ENCODE measurements at places on chromosomes 4 and X. TPM values are rescaled to one million over a fixed set of nuclear protein-coding genes. Genes with fewer than 3 reads are reported as not detected.

- no peak for DNase-seq
Measured at GRCh38 chr4:1644891-1645657, 39.0 kb downstream of the FAM53A start.

GRCh38 chrX:113933931-113934330, 650.0 kb upstream of the HTR2C start:
- no peak for DNase-seq

DNA sequence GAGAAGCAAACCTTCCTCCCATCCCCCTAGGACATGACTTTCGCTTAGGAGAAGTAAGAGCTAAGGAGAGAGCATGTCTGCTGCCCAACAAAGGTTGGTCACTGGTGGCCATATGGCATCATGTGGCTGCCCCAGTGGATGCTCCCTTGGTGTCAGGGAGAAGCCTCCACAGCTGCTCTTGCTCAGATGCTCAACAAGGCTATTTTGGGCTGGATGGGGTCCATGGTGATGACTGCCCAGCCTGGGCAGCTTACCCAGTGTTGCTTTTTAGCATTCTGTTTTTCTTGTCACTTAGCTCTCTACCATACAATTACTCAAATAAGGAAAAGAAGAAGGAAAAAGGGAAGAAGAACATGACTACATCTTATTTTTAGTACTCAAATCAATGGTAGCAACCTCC, 48.9 kb upstream of the PPARGC1A start:
- DNase-seq, result no peak

DNA sequence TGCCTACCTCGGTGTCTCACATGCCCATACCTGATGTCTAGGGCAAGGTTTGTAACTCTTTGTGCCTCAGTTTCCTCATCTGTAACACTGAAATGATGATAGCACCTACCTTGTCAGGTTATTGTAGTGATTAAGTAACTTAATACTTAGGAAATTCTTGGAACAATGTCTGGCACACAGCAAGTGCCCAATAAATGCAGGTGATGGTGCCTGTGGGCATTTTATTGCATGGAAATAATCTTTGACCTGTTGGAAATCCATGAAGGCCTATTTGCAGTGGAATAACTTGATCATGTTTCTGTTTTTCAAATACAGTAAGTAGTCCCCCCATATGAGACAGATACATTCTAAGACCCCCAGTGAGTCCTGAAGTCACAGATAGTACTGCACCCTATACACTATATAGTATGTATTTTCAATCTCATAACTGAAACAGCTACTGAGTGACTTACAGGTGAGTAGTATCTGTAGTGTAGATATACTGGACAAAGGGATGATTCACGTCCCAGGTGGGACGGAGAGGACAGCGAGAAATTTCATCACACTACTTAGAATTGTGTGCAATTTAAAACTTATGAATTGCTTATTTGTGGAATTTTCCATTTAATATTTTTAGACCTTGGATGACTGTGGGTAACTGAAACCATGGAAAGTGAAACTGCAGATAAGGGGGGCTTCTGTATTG, 42.1 kb downstream of the AFF1 start:
- DNase-seq, result no peak

DNA sequence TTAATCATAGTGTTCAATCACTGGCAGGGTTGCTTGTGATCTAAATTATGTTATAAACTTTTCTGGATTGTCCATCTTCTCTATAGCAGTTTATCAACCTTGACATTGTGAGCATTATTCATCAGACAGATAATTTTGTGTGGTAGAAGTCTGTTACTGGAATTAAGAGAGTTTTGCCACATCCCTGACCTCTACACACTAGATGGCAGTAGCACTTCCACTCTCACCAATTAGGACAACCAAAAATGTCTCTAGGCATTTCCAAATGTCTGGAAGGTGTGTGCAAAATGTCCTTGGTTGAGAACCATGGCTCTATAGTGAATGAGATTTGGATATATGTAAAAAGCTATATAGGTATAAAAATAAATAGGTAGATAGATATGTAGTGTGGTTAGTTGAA, 324.1 kb upstream of the FAM47C start:
- DNase-seq, result no peak

GRCh38 chr4:138828926-138829325, 186.7 kb upstream of the NOCT start:
- DNase-seq, result no peak

DNA sequence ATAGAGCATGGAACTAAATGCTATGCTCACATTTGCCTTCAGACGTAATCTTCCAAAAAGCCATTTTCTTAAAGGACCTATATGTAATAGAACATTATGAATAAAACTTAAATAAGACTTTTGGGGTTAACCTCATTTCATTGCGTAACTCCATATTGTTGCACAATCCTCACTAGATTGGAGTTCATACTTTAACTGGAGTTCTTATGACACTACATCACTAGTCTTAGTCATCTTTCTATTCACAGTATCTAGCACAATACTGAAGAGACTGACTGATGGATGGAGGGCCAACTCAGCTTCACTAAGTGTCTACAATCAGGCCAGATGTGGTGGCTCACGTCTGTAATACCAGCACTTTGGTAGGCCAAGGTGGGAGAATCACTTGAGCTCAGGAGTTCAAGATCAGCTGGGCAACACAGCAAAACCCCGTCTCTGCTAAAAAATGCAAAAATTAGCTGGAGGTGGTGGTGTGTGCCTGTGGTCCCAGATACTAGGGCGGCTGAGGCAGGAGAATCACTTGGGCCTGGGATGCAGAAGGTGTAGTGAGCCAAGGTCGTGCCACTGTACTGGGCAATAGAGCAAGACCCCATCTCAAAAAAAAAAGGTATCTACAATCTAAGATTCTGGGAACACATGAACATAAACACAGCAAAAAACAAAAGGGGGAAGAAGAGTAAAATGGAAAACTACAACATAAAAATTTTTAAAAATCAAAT, 80.8 kb upstream of the MAB21L2 start:
- DNase-seq, result no peak

DNA sequence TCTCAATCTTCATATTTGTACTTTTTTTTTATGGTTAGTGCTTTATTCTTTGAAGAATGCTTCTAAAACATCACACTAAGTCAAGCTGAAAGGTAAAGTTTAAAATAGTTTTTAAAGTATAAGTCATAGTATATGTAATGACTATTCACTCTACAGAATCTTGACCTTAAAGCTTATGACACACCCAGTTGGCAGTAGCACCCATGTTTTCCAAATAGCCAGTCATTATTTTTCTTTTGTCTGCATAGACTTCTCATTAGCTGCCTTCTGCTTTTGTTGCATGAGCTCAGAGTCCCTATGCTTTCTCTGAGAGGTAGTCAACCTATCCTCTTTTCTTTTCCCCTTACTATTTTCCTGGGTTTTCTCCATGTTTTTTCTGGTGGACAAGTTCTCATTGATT, 231.5 kb downstream of the PCDH18 start:
- DNase-seq, result no peak

DNA sequence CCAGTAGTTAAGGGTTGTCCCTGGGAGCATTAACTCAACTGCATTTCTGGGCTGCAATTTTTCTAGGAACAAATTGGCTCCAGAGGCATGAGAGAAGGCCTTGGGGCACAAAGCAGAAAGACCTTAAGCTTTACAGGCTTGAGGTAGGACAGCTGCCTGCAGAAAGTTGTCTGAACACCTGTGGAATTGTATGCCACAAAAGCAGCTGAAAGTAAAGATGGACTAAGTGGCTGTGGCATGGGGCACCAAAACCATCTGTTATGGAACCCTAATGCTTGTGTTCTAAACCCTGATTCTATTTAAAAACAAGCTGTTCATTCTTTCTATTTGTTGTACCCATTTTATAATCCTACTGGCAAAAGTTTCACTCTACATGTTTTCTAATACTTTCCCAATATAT, 515.2 kb downstream of the GLUD2 start:
- DNase-seq, result no peak

DNA sequence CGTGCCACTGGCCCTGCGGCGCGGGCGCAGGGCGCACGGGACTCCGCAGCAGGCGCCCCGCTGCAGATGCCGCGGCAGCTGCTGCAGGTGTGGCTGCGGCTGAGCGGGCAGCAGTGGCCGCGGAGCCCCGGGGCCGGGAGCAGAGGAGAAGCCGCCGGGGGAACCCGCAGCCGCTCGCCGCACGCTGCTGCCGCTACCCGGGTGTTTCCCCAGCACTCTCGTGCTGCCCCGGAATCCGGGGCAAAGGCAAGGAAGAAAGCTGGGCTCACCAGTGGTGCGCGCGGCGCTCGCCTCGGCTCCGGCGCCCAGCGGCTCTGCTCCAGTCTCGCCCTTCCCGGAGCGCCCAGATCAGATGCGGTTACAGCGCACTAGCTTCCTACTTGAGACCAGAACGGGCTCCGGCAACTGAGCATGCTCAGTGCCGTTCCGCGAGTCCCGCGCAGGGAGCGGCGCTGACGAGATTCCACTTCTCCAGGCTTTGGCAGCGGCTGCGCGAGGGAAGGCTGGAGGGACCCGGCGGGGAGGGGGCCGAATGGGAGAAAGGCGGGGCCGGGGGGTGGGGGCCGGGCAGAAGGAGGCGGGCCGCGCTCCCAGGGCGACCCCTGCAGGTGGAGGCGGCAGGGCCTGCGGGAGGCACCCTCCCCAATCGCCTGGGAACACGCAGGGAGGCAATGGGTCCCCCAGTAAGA, at the start of gene APBB2:
TSS of gene APBB2 (minus strand) at position 407 of the 689 bp plus-strand sequence. CDS start 181,288 bp downstream, outside the sequence.
- peak; percentile 4 for DNase-seq

- DNase-seq, result no peak
Measured at GRCh38 chr4:15926486-15926885, 12.1 kb downstream of the FGFBP1 start.

GRCh38 chr4:146585761-146586333, 52.8 kb upstream of the POU4F2 start:
- no peak for DNase-seq

DNA sequence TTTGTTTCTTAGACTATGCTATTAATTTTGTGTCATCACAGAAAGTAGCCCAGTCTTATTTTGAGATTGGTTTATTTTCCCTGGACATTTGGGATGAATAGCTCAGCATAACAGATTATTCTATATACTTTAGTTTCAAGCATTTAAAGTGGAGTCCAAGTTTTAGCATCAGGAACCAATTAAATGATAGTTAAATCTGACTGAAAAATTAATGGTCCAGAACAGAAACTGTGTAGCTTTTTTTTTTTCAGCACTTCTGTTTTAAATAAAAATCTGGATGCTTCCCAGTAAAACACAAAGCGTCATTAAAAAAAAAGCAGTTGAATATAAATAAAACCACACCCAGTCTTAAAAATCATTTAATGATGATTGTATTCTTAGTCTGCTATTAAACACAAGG, 59.4 kb upstream of the PITX2 start:
- DNase-seq, result no peak

- DNase-seq, result peak; percentile 22
Measured at GRCh38 chr4:88382621-88383020, 4.0 kb downstream of the HERC6 start.

GRCh38 chrX:55710701-55711100, 6.8 kb upstream of the RRAGB start:
- no peak for DNase-seq

DNA sequence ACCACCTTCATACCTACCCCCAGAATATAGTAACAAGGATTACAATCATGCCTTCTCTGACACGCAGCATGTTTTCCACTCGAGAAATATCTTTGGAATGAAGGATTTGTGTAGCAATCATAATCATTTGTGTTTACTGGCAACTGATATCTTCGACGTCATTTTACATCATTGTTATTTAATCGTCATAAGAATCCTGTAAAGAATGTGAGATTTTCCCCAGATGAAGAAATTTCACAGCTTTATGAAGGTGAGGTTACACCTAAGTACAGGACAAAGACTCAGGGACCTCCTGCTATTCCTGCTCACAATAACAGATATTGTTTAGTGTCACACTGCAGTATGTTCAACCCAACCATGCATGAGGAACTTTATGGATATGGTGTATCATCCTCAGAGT, 198.2 kb upstream of the LDB2 start:
- DNase-seq, result no peak

GRCh38 chr4:146835096-146835495, 110.6 kb downstream of the TTC29 start:
- DNase-seq, result no peak

- DNase-seq, result no peak
Measured at GRCh38 chr4:38663090-38663800, 754 bp upstream of the KLF3 start.

DNA sequence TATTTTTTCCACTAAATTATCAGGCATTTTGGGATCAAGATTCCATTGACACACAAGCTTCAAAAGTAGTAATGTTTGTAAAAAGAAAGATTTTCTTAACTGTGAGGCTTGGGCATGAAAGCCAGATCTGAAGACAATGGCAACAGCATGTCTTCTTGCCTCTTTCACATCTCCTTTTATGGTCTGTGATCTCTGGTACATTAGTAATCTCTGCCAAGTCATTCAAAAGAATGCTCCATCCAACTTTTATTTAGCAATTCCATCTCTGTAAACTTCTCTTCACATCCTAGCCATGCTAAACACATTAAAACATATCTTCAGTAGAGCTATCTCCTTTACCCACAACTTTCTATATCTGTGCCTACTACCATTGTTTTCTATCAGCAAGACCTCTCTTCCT, 465.4 kb downstream of the FAT4 start:
- DNase-seq, result no peak

The UGT2B11 gene
- not detected for total RNA-seq

The CT45A10 gene
- total RNA-seq, result not detected

The GPR82 gene
- total RNA-seq, result not detected

The SPACA5 gene
- not detected for total RNA-seq

The EGFL6 gene
- not detected for total RNA-seq

The SEC31A gene
- 130 TPM for total RNA-seq

The CDKN2AIP gene
- total RNA-seq, result 78.2 TPM

The KLF8 gene
- total RNA-seq, result 2.4 TPM

The GIMD1 gene
- not detected for total RNA-seq
